ENCODE measurements at places on chromosomes 2 and 18.

DNA sequence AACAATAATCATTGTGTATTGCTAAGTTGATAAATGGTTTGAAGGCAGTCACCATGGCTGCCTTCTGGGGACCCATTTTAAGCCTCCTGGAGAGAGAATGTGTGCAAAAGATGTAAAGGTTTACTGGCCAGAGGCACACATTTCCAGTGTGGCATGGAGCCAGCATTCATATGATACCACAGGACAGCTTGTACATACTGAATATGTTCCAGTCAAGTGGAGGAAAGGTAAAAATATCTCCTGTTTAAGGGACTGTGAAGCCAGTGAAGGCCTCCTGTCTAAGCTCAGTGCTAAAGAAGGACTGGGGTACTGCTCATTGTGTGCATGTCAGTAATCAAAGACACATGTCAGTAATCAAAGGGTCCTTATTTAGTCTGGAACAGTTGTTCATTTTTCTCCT lies 119.2 kb downstream of the BABAM2 start:
- H3K27me3 ChIP-seq = no peaks in the 10 kb centered on the region
- H3K36me3 ChIP-seq = no peaks in the 10 kb centered on the region
- H3K4me1 ChIP-seq = no peaks in the 10 kb centered on the region
- H3K4me3 ChIP-seq = no peak overlapping the region

GRCh38 chr2:61720911-61721310 lies 132.9 kb downstream of the FAM161A start:
- DNase-seq = no peak
- H3K36me3 ChIP-seq = no peaks in the 10 kb centered on the region
- no peaks in the 10 kb centered on the region for H3K27me3 ChIP-seq
- no peak overlapping the region for H3K27ac ChIP-seq

DNA sequence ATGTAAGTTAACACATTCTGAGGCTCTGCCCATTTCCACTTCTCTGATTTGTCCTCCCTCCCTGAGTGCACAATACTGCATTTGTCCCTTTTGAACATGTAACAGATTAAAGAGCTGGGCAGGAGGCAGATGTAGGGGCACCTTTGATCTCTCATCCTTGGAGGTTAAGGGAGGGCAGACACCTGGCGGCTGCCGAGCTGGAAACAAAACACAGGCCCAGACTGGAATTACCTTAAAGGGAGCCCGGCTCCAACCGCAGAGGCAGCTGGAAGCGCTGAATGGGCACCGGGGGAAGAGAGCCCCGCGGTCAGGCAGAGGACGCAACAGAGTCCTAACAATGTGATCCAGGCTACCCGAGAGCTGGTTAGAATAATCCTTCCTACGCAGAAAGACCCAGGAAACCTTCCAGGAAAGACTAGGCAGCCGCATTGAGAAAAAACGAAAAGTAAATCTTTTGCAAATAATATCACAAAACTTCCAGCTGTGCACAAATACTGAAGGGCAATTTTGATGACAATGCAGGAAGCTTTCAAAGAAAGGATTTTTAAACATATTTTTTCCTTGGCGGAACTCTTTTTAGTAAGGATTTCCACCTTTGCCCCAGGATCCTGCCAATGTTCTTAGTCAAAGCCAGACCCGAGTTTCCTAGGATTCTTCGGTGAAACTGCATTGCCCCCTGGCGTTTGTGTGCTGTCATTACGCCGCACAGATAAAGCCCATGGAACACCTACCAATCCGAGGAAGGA lies 216.0 kb downstream of the TGIF1 start:
- H3K36me3 ChIP-seq = no peaks in the 10 kb centered on the region
- H3K27ac ChIP-seq = peak overlapping the region; percentile 80
- peak; percentile 89 for DNase-seq

- no peak overlapping the region for H3K4me3 ChIP-seq
- H3K27ac ChIP-seq = no peak overlapping the region
- no peaks in the 10 kb centered on the region for H3K36me3 ChIP-seq
- H3K4me1 ChIP-seq = no peaks in the 10 kb centered on the region
- DNase-seq = no peak
Measured at GRCh38 chr2:35447215-35447614, 908.4 kb upstream of the CRIM1 start.

DNA sequence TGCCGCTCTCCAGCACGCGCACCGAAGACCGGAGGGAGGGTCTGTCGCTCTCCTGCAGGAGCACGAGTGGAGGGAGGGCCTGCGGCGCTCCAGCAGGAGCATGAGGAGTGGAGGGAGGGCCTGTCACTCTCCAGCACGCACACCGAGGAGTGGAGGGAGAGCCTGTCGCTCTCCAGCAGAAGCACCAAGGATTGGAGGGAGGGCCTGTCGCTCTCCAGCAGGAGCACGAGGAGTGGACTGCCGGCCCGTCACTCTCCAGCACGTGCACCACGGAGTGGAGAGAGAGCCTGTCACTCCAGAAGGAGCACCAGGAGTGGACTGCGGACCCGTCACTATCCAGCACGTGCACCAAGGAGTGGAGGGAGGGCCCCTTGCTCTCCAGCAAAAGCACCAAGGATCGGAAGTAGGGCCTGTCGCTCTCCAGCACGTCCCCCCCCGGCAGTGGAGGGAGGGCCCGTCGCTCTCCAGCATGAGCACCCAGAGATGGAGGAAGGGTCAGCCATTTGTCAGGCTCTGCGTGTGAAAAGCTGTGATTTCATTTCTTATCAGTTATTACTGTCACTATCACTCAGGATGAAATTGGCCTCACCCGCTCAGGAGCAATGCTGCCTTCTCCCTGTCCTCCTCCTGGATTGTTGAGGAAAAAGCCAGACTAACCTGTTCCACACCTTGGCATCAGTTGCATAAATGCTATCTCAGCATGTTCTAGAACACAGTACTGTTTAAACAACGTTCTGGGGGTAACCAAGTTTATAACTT lies 35.9 kb downstream of the ADI1 start:
- H3K4me1 ChIP-seq = no peaks in the 10 kb centered on the region
- DNase-seq = no peak
- no peak overlapping the region for H3K4me3 ChIP-seq
- H3K36me3 ChIP-seq = peaks cover 48% of the 10 kb centered on the region

GRCh38 chr2:190879474-190880377 lies 895 bp upstream of the GLS start:
- no peak overlapping the region for H3K27ac ChIP-seq
- no peak for DNase-seq
- peaks cover 1% of the 10 kb centered on the region for H3K4me1 ChIP-seq
- no peaks in the 10 kb centered on the region for H3K27me3 ChIP-seq
